Activated CD4-positive, alpha-beta T cell treated with anti-CD3 and anti-CD28 coated beads, Interleukin-2, amount 10 ng/mL, durations not matched to agents 7 days and 5 days (primary cell): ENCODE measurements at places on chromosomes 3 and 15. TPM values are rescaled to one million over a fixed set of nuclear protein-coding genes. Genes with fewer than 3 reads are reported as not detected.

DNA sequence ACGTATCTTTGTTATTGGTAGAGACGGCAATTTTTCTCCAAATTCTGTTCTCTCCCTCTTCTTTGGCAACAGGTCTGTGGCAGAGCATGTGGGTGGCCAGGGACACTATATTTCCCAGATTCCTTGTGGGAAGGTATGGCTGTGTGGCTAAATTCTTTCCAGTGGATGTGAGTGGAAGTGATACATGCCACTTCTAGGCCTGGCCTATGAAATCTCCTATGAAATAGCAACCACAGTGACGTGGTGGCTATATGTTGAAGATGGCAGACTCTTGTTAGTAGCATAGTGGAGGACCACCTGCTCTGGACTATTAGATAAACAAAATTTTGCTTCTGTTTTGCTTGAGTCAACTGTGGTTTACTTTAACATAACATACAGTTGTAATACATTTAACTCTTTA is 243.3 kb downstream of the IL20RB start:
- no peak overlapping the region for H3K4me3 ChIP-seq
- H3K27me3 ChIP-seq, result peaks cover 3% of the 10 kb centered on the region
- no peak for DNase-seq
- no peak overlapping the region for H3K27ac ChIP-seq
- H3K36me3 ChIP-seq, result no peaks in the 10 kb centered on the region

GRCh38 chr3:100027321-100027720 is 87.0 kb downstream of the FILIP1L start:
- H3K27me3 ChIP-seq, result no peaks in the 10 kb centered on the region
- H3K4me3 ChIP-seq, result no peak overlapping the region
- peaks cover 4% of the 10 kb centered on the region for H3K4me1 ChIP-seq
- no peak for DNase-seq
- H3K36me3 ChIP-seq, result peaks cover 1% of the 10 kb centered on the region

- no peaks in the 10 kb centered on the region for H3K36me3 ChIP-seq
- peaks cover 7% of the 10 kb centered on the region for H3K4me1 ChIP-seq
- no peak overlapping the region for H3K4me3 ChIP-seq
Measured at GRCh38 chr3:12686096-12686495, 22.2 kb upstream of the RAF1 start.

GRCh38 chr3:23806534-23807423 is 1.0 kb downstream of the UBE2E1 start:
- peak overlapping the region; percentile 95 for H3K27ac ChIP-seq
- peaks cover 45% of the 10 kb centered on the region for H3K4me1 ChIP-seq
- peaks cover 20% of the 10 kb centered on the region for H3K27me3 ChIP-seq
- H3K4me3 ChIP-seq, result peak overlapping the region; percentile 88
- peak; percentile 10 for DNase-seq
- peaks cover 29% of the 10 kb centered on the region for H3K36me3 ChIP-seq

DNA sequence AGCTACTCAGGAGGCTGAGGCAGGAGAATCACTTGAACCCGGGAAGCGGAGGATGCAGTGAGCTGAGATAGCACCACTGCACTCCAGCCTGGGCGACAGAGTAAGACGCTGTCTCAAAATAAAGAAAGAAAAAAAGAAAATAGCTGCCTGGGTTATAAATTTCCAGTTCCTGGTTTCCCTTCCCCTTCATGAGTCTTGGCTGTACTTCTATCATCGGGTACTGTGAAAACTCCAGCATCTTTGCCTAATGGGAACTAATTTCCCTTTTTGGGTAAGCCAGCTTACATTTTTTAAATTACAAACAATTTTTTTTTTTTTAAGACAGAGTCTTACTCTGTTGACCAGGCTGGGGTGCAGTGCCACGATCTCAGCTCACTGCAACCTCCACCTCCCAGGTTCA is 15.0 kb downstream of the DENND4A start:
- H3K27ac ChIP-seq, result no peak overlapping the region
- no peaks in the 10 kb centered on the region for H3K27me3 ChIP-seq
- peaks cover 35% of the 10 kb centered on the region for H3K4me1 ChIP-seq
- no peak for DNase-seq

DNA sequence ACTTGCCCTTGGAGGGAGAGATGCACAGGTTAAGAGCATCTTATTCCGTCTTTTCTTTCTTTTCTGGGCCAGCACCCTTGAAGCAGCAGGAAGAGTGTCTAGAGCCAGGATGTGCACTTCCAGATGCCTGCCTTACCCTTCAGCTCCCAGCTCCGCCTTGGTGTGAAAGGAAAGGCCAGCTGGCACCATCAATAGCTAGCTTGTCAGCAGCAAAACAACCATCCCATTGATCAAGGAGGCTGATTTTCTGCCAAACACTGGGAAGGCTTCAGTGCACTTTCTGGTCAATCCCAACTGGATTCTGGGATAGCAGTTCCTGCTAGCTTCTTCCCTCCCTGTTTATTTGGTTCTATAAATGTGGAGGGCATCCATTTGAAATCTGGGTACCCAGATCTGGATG is 110.9 kb upstream of the GALNT15 start:
- no peak for DNase-seq
- no peak overlapping the region for H3K27ac ChIP-seq
- no peaks in the 10 kb centered on the region for H3K36me3 ChIP-seq
- peaks cover 2% of the 10 kb centered on the region for H3K27me3 ChIP-seq
- no peak overlapping the region for H3K4me3 ChIP-seq

Gene CRYBG3
- 6.2 TPM for total RNA-seq

GRCh38 chr15:47742334-47742733 is 25.0 kb downstream of the SEMA6D start:
- H3K36me3 ChIP-seq, result no peaks in the 10 kb centered on the region
- H3K27ac ChIP-seq, result no peak overlapping the region
- no peaks in the 10 kb centered on the region for H3K4me1 ChIP-seq
- DNase-seq, result no peak
- no peak overlapping the region for H3K4me3 ChIP-seq
- peaks cover 3% of the 10 kb centered on the region for H3K27me3 ChIP-seq

DNA sequence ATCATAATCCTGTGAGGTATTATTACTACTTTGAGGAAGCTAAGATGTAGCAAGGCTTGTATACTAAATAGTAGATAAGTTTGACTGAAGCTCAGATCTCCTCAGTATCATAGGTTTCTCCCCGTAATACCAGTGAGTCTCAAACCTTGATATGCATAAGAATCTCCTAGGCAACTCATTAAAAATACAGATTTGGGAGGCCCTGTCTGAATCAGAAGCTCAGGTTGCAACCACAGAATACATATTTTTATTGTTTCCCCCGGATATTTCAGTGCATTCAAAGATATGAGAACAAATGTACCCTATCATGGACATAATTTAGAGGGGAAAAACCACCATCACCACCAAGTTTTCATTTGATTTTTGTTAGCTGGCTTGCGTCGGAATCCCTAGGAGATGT is 242.1 kb upstream of the C2CD4B start:
- H3K27ac ChIP-seq, result no peak overlapping the region
- no peaks in the 10 kb centered on the region for H3K4me1 ChIP-seq
- no peak overlapping the region for H3K4me3 ChIP-seq
- no peaks in the 10 kb centered on the region for H3K36me3 ChIP-seq
- DNase-seq, result no peak
- H3K27me3 ChIP-seq, result peaks cover 15% of the 10 kb centered on the region

- H3K4me3 ChIP-seq, result peak overlapping the region; percentile 2
- peak overlapping the region; percentile 64 for H3K27ac ChIP-seq
- H3K36me3 ChIP-seq, result peaks cover 43% of the 10 kb centered on the region
- peaks cover 55% of the 10 kb centered on the region for H3K4me1 ChIP-seq
- DNase-seq, result no peak
Measured at GRCh38 chr3:16463119-16463518, 50.4 kb downstream of the RFTN1 start.

DNA sequence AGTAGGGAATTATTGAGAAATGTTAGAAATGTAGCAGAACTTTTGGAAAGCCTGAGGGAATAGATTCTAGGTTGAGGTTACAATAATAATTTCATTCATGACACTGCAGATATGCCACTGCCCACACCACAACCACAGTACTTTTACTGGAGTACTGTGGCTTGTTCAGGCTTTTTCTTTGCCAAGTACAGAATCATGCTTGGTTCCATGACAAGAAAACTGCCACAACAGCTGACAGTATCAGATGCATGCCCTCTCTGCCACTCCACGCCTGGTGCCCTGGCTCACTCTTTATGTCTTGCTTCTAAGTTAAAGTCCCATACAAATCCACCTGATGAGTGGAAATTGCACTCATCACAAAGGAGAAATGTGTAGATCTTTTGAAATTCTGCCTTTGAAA is 398.6 kb downstream of the ZIC1 start:
- DNase-seq, result no peak
- no peak overlapping the region for H3K4me3 ChIP-seq
- H3K36me3 ChIP-seq, result no peaks in the 10 kb centered on the region

GRCh38 chr15:70530906-70531305 is 232.5 kb downstream of the UACA start:
- DNase-seq, result no peak
- H3K27me3 ChIP-seq, result no peaks in the 10 kb centered on the region
- no peak overlapping the region for H3K27ac ChIP-seq
- peaks cover 77% of the 10 kb centered on the region for H3K4me1 ChIP-seq

GRCh38 chr15:41022487-41023090 is 69.3 kb downstream of the CHAC1 start:
- no peaks in the 10 kb centered on the region for H3K27me3 ChIP-seq
- H3K27ac ChIP-seq, result no peak overlapping the region
- H3K36me3 ChIP-seq, result peaks cover 33% of the 10 kb centered on the region
- peak; percentile 52 for DNase-seq
- H3K4me3 ChIP-seq, result no peak overlapping the region

- H3K27ac ChIP-seq, result no peak overlapping the region
- no peaks in the 10 kb centered on the region for H3K36me3 ChIP-seq
- no peak for DNase-seq
- no peaks in the 10 kb centered on the region for H3K27me3 ChIP-seq
- H3K4me1 ChIP-seq, result no peaks in the 10 kb centered on the region
Measured at GRCh38 chr3:63364495-63364894, 86.4 kb downstream of the SYNPR start.

Gene EHHADH
- total RNA-seq, result 2.0 TPM

Gene GNAT1
- total RNA-seq, result not detected

- H3K27me3 ChIP-seq, result peaks cover 12% of the 10 kb centered on the region
- no peak overlapping the region for H3K27ac ChIP-seq
- no peaks in the 10 kb centered on the region for H3K4me1 ChIP-seq
Measured at GRCh38 chr3:40829876-40830275, 305.1 kb downstream of the ZNF621 start.

Gene KIF9
- total RNA-seq, result 3.6 TPM

DNA sequence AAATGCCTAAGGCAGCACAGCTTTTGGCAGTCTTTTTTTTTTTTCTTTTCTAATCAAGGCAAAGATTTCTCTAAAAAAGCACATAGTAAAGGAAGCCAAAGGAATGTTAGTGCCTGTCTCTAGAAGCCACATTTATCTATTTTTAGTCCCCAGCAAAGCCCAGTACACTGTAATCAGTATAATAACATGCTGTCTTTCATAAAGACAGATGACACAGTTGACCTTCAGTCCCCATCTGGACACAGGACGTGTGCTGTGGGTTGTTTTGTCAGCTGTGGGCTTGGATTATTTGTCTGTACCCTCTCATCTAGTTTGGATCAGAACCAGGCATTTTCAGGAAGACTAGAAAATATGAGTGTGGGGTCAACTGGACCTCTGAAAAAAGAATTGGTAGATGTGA is 110.4 kb upstream of the CTNNB1 start:
- H3K27ac ChIP-seq, result no peak overlapping the region
- H3K4me3 ChIP-seq, result no peak overlapping the region
- H3K27me3 ChIP-seq, result no peaks in the 10 kb centered on the region

DNA sequence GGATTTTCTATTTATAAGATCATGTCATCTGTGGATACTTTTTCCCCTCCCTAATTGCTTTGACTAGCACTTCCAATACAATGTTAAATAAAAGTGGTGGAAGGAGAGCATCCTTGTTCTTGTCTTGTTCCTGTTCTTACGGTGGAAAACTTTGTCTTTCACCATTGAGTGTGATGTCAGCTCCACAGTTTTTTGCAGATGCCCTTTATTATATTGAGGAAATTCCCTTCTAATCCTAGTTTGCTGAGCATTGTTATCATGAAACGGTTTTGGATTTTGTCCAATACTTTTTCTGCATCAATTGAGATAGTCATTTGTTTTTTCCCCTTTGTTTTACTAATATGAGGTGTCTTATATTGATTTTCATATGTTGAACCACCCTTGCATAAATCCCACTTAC is 19.9 kb upstream of the IL20RB start:
- no peaks in the 10 kb centered on the region for H3K27me3 ChIP-seq
- peaks cover 40% of the 10 kb centered on the region for H3K36me3 ChIP-seq
- DNase-seq, result no peak

DNA sequence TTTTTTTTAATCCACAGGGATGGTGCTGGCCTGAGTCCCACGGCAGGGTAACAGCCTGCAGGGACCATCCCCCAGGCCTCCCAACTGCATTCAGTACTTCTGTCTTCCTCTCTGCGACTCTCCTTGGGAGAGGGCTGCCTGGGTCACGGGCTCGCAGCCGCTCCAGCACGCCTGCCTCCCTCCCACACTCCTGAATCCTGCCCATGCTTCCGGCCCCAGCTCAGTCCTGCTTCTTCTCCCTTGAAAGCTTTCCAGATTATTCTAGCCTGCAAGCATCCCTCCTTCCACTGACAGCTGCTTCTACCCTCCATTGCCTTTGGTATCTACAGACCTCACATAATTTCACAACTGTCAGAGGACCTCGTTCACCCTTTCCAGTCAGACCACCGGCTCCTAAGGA is 32.4 kb downstream of the MEGF11 start:
- no peak overlapping the region for H3K4me3 ChIP-seq
- H3K27me3 ChIP-seq, result peaks cover 7% of the 10 kb centered on the region
- no peaks in the 10 kb centered on the region for H3K36me3 ChIP-seq
- H3K4me1 ChIP-seq, result no peaks in the 10 kb centered on the region

Gene CPLX3
- total RNA-seq, result 0.19 TPM

DNA sequence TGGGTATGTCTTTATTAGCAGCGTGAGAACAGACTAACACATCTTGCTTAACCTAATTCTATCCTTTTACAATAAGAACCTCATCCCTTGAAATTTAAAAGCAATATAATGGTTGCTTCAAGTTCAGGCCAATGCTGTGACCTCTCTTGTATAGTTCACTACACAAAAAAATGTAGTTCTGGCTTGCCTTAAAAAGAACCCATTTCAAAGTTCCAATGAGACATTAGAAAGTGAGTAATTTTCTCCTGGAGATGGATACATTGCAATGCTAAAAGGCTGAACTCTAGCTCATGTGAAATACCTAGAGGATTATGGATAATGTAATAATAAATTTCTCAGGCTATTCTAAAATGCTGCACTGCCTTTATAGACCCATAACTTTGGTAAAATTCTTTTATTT is 47.8 kb downstream of the ATP13A4 start:
- no peak overlapping the region for H3K27ac ChIP-seq
- peaks cover 2% of the 10 kb centered on the region for H3K27me3 ChIP-seq
- no peaks in the 10 kb centered on the region for H3K4me1 ChIP-seq
- DNase-seq, result no peak

DNA sequence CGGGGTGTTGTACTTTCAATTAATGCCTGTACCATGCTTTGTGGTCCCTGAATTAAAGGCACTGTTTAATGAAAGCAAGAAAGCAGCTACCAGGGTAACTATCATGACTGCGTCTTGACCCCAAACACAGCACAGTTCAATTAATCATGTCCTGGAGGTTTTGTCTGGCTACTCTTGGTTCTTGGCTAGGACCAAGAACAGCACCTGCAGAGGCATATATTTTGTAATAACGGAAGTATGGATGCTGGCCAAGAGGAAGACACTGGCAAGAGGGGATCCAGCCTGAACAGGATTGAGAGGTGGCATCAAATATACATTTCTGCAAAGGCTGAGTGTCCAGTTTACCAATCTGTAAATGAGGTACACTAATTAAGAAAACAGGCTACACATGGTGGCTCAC is 119.9 kb downstream of the FOXP1 start:
- H3K36me3 ChIP-seq, result peaks cover 14% of the 10 kb centered on the region
- H3K27me3 ChIP-seq, result no peaks in the 10 kb centered on the region
- H3K27ac ChIP-seq, result no peak overlapping the region
